Amniotic stem cell (primary cell): ENCODE measurements at places on chromosomes 12 and 14.

- DNase-seq: no peak
Observed at GRCh38 chr12:19428246-19428645, 11.0 kb upstream of the AEBP2 start.

GRCh38 chr12:5593086-5593485, 161.2 kb downstream of the NTF3 start:
- DNase-seq: no peak

DNA sequence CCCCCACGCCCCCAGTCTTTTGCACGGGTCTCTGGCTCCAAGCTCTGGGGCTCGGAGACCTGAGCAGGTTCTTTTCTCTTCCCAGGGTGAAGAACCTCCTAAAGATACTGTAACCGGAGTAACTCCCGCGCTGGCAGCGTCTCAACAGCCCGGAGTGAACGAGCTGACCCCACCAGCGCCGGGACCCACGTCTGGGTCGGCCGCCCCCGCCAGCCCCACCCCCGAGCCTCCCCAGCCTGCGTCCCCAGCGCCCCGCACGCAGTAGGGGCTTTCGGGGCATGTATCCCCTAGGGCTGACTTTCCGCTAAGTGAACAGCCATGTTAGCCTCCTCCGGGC, 858 bp downstream of the SLC35F4 start:
- DNase-seq: no peak

GRCh38 chr14:52313903-52314594, at the start of gene PTGER2:
PTGER2 (plus strand) TSS chr14:52314312; CDS start chr14:52314549, 237 bp downstream.
- DNase-seq: peak; percentile 65

- DNase-seq: no peak
Observed at GRCh38 chr12:33267641-33268040, 172.0 kb downstream of the SYT10 start.

GRCh38 chr14:59656473-59656872, 79.9 kb upstream of the CCDC175 start:
- DNase-seq: no peak

DNA sequence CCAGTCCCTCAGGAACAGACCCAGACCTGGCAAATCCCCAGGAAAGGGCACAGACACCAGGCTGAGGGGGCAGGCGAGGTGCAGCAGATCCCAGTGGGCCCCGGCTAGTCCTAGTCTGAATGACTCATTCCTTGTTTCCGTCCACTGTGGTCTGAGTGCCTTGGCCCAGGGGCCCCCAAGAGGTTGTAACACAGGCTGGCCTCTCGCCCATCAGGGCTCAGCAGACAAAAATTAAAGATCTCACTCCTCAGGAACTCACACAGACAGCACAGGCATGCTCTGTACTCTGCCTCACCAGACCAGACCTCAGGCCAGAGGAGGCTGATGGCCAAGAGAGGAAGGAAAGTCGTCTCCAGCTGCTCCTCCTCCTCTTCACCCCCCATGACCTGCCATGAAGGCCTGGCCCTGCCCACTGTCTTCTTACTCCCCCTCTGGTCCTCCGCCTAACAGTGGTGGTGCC, 7.7 kb upstream of the LTBP2 start:
- peak; percentile 77 for DNase-seq

DNA sequence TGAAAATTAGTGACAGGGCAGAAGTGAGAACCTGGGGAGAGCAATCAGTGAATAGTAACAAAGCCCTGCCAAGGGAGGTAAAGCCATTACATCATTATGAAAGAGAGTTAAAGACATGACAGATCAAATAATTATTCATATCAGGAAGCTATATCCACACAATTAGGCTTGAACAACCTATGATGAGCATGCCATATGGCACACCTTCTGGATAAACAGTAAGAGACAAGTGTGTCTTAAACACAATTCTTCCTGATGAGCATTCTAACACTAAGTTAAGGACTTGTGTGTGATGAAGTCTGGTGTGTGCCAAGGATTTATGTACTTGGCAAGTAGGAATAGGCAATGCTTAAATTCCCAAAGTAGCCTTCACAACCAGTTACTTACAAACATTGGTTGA, 76.1 kb downstream of the GALNT4 start:
- DNase-seq: no peak

DNA sequence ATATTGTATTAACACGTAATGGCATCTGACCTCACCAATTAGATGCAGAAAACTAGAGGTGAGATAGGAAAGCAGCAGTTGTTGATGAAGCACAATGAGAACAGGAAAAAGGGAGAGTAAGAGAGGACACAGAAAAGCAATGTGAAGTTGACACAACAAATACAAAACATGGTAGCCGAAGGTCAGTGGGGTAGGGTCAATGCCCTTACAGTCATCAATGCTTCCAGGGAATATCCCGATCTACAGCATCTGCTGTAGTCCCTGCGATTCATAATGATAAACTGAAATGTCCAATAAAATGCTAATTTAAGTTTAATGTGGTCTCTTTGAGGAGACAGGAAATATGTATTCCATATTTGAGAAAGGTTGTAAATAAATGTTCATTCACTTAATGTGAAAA, 2.9 kb upstream of the COL2A1 start:
- DNase-seq: no peak

DNA sequence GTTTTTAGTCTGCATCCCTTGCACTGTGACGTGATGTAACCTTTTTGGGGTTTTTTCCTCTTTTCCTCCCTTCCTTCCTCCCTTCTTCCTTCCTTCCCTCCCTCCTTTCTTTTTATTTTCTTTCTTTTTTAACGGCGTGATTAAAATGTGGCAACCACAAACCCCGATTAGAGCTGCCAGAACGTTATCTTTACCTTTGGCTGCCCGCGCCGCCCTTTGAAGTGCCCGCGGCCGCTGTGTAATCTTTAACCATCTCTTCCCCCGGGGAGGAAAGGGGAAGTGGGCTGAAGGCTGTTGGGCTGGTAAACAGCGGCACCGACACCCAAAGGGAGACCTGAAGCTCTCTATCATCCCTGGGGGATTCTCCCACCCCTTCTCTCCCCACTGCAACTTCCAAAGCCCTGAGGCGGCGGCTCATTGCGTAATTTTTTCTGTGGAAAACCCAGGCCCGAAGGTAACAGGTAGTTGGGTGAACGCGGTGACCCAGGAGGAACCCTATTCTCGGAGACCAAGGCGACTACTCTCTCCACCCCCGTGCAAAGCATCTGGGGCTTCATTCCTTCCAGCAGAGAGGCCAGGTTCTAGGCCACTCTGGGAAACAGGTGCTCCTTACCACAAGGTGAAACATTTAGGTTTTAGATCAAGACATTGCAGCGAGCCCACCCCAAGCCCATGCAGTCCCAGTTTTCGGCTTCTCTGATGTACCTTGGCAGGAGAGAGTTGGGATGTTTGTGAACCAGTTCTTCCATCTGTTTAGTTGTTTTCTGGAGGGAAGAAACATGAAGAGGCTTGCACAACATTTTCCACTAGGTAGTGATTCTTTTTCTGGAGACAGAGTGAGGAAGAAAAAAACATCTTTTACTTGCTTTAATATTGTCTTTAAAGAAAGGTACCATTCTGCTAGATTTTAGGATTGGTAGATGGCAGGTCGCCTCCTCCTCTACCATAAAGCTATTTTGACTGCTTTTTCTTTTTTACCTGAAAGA, 1.5 kb downstream of the LGR5 start:
- DNase-seq: no peak

- DNase-seq: no peak
Observed at GRCh38 chr12:7991535-7991934, 41.0 kb upstream of the FOXJ2 start.

DNA sequence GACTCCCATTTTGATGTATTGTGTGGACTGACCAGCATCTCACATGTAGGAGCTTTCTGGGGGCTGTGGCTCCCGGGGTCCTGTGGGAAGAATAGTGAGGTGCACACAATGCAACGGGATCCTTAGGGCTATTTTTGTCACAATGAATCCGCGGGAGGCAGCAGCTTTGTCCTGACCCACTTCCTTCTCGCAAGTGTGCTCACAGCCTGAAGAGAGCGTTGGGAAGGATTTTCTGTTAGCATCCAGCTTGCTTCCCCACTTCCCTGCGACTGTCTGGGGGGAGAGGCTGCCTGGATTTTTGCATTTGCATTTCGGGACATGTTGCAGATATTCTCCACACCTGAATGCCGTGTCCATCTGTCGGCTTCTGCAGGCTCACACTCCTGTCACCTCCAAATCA, 31.9 kb downstream of the FZD10 start:
- DNase-seq: no peak

DNA sequence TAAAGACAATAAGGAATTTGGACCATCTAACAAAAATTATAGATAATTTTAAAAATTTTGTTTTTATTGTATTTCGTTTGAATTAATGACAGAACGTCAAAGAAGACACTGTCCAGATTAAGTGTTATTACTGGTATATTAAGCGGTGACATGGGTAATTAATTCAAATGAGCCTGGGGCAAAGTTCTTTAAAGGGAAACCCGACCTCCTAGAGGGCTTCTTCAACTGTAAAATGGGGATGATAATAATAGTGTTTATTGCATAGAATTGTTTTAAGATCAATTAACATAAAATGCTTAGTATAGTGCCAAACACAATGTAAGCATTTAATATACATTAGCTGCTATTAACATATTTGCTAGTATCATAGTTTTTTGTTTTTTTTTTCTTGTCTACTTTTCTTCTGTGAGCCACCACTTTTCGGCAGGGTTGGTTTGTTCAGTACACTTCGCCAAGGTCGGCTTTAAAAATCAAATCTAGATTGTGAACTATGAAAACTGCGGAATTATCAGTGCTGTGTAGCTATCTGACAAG, 514 bp upstream of the LARP4 start:
- no peak for DNase-seq

DNA sequence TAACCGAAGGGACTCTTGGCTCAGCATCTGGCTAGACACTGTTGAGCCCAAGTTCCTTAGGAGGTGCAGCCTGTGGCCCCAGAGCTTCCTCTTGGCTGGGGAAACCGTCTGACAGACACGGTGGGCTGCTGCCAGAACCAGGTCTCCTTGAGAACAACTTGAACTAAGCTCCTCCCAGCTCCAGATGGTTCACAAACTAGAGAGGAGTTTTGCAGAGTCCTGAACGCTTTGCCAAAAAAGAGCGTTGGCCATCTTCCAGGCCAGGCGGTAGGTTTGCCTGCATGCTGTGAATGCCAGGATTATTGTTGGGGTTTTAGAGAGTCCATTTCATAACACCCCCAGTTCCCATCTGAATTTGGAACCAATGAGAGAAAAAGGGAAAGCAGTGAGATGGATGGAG, 399.8 kb downstream of the RGS6 start:
- no peak for DNase-seq
